ENCODE measurements at places on chromosomes 5 and 9. TPM values are rescaled to one million over a fixed set of nuclear protein-coding genes. Genes with fewer than 3 reads are reported as not detected.

GRCh38 chr5:133294380-133294779, 242.6 kb downstream of the HSPA4 start:
- no peak for DNase-seq

Gene RETREG1
- 27.4 TPM for total RNA-seq

DNA sequence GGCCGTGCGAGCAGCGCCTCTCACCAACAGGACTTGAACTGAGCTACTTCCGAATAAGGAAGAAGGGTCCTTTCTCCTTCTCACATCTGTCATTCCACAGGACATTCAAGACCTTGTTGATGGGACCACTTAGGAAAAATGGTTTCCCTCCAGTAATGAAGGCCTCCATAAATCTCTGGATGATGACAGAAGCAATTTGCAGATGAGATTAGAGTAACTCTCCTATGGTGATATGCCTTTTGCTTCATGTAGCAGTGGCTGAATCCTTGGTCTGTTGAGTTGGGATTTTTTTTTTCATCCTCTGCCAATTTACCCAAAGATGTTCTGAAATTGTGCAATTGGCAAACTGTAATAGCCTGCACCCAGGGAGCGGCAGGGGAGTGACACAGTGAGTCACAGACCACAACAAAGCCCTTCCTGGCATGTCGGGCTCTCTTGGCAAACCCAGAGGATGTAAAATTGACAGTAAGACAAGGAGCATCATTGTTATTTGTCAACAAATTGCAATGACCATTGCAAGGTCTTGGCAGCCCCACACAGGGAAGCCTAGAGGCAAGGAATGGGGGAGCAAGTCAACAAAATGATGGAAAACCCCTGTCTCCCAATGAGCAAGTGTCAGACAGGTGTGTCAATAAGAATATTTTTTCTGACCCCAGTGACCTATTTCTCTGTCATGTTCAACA, 275.9 kb downstream of the ACTL7B start:
- DNase-seq: no peak

- no peak for DNase-seq
Measured at GRCh38 chr9:75451505-75451904, 363.2 kb downstream of the OSTF1 start.

GRCh38 chr5:77396017-77396416, 96.1 kb downstream of the WDR41 start:
- DNase-seq: no peak

- DNase-seq: no peak
Measured at GRCh38 chr9:18806232-18807080, 226.6 kb downstream of the SAXO1 start.

Gene ADAMTS12
- total RNA-seq: 26.8 TPM

DNA sequence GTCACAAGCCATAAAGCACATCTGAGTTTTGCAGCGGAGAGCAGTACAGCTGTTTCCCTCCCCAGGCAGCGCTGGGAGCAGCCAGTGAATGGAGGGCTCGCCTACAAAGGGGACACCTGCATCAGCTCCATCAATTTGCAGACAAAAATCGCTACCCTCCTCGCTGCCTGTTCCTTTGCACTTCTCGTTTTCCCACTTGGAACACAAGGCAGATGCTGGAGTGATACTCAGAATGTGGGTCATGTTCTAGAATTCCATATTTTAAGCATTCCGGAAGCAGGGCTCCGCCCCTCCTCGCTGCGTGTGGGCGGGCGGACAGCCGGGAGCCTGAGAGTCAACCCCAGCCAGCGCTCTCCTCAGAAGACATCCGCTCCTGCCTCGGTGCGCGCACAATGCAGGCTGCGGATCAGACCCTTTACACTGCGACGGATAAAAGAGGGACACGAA, 92.1 kb downstream of the LMNB1 start:
- DNase-seq: peak; percentile 53

Gene TNFSF15
- 0.59 TPM for total RNA-seq

GRCh38 chr5:102958481-102959011, 161.4 kb downstream of the GIN1 start:
- peak; percentile 12 for DNase-seq

DNA sequence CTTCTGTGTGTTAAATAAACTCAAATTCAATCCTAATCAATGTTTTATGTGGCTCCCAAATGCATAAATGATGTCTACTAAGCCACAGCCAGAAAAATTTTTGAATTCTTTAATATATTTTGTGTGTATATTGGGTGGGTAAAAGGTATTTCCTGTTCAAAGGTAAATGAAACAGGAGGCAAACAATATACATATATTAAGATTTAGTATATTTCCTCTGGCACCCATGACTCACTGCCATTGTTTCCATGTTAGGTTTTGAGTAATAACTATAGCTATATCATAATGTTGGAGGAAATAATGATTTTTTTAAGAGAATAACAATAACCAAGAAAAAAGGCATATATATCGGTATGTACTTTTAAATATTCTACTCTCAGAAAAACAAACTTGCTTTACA, 1071.9 kb upstream of the CDH10 start:
- no peak for DNase-seq

DNA sequence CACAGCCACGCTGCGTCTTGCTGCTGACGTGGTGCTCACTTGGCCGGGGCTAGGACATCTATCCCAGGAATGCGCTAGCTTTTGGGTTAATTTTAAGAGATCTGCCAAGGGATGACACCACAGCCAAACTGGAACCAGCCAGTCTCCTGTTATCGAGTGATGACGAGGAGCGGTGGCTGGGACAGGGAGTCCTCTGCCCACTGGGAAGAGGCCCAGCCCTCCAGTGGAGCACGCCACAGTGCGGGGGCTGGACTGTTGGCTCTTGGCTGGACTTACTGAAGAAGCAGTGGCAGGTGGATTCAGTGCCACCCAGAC, 55.1 kb upstream of the PHYKPL start:
- DNase-seq: no peak

Gene FGFR4
- 6.4 TPM for total RNA-seq

- no peak for DNase-seq
Measured at GRCh38 chr5:135393229-135393628, 5.8 kb downstream of the MACROH2A1 start.

DNA sequence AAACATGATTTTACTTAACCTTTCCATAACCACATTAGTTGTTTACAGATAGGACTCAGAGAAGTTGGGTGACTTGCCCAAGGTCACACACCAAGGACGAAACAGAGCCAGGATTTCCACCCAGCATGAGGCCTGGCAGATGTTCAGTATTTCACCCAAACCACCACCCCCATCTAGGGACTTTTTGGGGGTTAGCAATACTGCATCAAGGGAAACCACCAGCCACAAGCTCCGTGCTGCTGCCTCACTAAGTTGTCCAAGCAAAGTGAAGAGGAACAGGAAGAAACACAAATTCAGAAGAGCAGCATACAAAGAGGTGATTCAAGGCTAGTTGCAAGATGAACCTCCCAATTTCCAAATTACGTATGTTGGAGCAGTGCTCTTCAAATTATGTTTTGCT, 219.6 kb upstream of the RORB start:
- no peak for DNase-seq

- no peak for DNase-seq
Measured at GRCh38 chr9:87527211-87527916, 29.7 kb downstream of the DAPK1 start.

DNA sequence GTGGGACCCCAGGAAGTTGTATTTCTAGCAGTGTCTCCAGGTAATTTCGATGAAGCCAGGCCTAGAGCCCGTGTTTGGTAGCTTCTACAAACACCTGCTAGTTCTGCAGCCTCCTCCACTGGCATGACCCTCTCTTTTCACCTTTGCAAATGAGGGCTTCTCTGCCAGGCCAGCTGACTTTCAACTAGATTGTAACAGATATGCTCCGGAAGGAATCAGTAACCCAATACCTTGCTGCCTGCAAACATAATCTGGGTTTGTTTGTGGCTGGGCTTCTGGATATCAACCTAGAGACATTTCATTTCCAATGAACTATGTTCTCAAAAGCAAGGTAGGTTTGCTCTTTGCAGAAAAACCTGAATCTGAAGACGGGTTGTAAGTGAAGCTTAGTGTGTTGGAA, 354.8 kb downstream of the DMRT2 start:
- no peak for DNase-seq

- peak; percentile 8 for DNase-seq
Measured at GRCh38 chr5:77761606-77762005, 14.5 kb downstream of the TBCA start.

Data from skin of body (tissue), 3 donors.